ENCODE measurements at places on chromosomes 5 and 9. TPM values are rescaled to one million over a fixed set of nuclear protein-coding genes. Genes with fewer than 3 reads are reported as not detected.

The ACTL7A gene
- not detected for total RNA-seq

The PCDHGA1 gene
- total RNA-seq: 0.67 TPM

- DNase-seq: no peak
Measured at GRCh38 chr5:105812304-105812703, 1858.4 kb downstream of the EFNA5 start.

The IFNB1 gene
- total RNA-seq: not detected

GRCh38 chr5:14373685-14374084, 207.9 kb upstream of the OTULINL start:
- no peak for DNase-seq

DNA sequence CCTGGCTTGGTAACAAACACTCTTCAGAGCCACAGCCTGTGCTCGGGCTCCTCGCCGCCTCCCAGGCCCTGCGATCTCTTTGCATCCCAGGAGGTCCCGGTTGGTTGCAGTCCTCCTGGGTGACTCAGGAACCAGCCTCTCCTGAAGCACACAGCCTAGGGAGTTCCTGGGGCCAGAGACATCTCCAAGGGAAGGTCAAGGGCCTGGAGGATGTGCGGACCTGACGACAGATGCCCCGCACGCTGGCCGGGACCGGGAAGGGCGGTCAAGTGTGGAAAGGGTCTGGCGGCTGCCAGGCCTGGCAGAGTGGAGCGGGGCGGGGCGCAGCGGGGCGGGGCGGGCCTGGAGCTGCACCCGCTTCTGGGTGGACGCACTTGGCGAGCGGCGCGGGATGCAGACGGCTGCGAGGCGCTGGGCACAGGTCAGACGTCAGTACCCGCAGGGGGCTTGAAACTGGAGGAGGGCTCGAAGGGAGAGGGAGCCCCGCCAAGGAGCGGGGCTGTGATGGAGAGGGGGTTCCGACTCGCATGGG, 45.0 kb upstream of the PRSS3 start:
- no peak for DNase-seq

- no peak for DNase-seq
Measured at GRCh38 chr9:20387062-20387461, 235.2 kb downstream of the MLLT3 start.

DNA sequence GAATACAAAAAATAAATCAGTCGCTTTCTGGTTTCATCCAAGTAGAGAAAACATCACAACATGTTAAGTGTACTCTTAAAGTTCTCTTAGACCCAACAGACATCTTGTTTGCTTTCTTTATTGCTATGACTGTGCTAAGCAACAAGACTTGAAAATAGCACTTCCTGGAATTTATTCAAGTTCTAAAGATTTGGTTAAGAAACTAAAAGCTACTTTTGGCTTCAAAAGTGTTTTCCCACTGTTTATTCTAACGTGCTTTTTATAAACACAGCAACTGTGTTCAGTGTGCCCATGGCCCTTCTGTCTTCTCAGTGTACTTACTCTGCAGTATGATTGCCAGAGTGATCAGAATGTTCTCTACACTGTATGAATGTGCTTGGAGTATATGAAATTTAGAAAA, 109.8 kb downstream of the GIN1 start:
- no peak for DNase-seq

GRCh38 chr5:154002093-154002492, 36.6 kb downstream of the FAM114A2 start:
- DNase-seq: no peak

- DNase-seq: no peak
Measured at GRCh38 chr9:114757395-114757794, 48.4 kb downstream of the TNFSF15 start.

Measured in SK-MEL-5 (cell line).